ENCODE measurements at places on chromosomes 1 and 21. TPM values are rescaled to one million over a fixed set of nuclear protein-coding genes. Genes with fewer than 3 reads are reported as not detected.

DNA sequence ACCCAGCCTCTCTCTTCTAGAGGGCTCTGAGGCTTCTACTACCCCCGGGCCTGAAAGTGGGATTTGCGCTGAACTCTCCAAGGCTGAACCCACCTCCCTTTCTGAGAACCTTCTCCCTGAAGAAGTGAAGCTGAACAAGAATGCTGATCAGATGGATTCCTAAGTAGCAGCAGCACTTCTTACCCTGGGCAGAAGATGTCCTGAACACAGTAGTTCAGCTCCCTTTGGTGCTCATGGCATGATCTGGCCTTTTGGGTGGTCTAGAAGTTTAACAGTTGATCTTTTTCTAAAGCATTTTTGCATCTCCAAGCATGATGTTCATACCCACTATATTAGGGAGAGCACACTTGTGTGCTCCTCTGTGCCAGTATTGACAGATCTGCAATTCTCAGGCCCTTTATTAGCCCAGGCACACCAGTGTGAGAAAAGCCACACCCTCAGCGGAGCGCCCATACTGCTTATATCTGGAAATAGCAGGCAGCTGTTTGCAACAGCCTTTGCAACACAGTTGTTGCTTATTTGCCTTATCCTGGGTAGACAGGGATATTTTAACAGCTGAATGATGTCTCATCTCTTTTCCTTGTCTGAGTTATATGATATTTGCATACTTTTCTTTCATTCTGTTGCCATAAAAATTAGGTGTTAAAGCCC lies 34.2 kb downstream of the CNN3 start:
- DNase-seq = no peak

DNA sequence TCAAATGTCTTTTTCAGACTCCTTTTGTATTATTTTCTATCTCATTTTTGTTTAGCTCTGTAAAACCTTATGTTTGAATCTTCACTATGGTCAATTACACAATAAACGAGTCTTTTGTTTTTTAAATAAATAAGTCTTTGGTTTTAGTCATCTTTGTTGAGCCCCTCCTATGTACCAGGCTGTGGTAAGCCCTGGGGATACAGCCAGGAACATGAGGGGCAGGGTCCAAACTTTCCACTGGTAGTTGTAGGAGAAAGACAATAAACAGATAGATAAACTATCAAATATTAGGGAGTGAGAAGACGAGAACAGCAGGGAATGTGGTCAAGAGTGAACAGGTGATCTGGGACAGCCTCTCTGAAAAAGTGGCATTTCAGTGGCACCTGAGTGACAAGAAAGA lies 186.6 kb downstream of the ZNF281 start:
- DNase-seq = no peak

DNA sequence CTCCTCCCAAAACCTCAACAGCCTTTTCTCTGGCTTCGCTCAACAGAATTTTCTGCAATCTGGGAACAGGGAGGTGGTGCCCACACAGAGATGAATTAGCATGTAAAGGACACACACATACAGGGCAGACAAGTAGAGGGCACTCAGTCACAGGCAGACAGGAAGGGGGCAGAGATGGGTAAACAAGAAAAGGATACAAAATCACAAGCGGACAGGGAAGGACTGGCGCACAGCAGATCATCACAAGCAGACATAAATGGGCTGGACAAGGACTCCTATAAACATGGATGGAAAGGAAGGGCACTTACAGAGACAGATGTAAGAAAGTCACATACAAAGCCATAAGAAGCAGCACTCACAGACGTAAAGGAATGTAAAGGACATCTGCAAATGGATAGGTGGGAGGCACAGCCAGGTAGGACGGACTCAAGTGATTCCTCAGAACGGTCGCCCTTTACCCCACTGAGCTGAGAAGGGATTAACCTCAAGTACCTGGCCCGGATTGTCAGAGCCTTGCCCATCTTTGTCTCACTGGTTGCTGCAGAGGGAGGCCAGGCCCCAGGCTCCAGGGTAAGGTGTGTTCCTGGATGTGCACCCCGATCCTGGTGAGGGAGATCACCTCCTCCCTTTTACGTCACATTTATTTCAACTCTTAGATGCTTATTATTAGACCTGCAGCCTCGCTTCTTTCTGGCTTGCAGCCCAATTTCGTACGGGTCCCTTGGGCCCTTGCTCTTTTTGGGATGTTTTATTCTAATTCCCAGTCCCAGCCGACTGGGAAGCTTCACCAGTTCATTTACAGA lies 836 bp upstream of the PRCC start:
- peak; percentile 37 for DNase-seq

- no peak for DNase-seq
Observed at GRCh38 chr1:188672153-188672552, 1805.5 kb downstream of the BRINP3 start.

GRCh38 chr1:180175806-180176205 lies 21.1 kb downstream of the QSOX1 start:
- DNase-seq = peak; percentile 67

- no peak for DNase-seq
Observed at GRCh38 chr21:43884861-43885417, 19.9 kb downstream of the AGPAT3 start.

DNA sequence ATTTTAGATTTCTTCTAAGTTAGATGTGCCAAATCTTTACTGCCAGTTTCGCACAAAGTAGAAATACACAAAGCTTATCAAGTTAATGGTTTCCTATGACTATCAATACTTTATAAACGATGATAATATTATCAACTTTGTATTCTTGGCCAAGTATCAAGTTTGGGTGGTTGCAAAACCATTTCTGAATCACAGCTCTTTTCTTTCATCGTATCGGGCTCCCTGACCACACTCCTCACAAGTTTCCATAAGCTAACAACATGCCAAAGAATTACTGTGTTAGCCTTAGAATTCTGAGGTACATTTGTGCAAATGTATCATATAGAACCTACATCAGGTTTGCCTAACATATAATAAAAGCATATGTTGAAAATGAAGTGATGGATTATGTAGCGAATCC lies 311.0 kb downstream of the KCTD3 start:
- no peak for DNase-seq

GRCh38 chr1:201561601-201562000 lies 22.7 kb downstream of the NAV1 start:
- no peak for DNase-seq

DNA sequence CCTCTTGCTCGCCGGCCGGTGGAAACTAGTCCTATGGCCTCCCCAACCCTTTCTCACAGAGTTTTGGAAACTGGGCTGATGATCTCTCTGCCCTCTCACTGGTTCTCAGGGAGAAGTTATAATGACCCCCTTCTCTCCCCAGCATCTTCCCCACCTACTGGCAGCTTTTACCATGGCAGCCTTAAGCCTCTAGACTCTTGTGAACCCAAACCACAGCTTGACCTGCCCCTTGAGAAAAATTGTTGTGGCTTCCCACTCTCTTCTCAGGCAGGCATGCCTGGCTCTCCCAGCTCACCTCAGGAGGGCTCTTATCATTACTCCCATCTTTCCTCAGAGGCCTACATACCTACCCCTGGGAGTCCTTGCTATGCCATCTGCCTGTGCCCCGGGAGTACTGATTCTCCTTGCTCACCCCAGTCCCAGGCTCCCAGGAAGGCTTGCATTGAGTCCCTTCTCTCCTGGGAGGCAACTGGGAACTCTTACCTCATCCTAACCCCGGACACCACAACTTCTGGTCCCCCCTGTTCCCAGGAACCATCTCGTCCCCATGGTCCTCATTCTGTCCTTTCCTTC lies 1.6 kb downstream of the NSUN4 start:
- no peak for DNase-seq

- DNase-seq = peak; percentile 18
Observed at GRCh38 chr1:150973258-150973835, 1.3 kb downstream of the CERS2 start.

GRCh38 chr1:50934838-50935237 lies 25.2 kb downstream of the FAF1 start:
- DNase-seq = no peak

DNA sequence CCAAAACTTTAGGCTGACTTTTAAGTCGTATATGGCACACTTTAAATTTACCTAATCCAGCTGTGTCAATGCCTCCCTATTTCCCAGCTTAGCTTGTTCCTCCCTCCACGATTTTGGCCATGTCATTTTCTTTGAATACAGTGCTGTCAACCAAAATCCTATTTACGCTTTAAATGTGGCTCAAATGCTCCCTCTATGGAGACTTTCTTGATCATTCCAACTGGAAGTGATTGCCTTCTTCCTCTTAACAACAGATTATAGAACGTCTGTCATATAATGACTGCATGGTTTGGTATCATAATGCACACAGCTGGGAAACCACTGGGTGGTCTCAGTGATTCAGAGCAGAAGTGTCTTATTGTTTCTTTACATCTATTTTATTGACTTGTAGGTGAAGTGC lies 18.9 kb upstream of the BATF3 start:
- no peak for DNase-seq

- no peak for DNase-seq
Observed at GRCh38 chr1:12556368-12556930, 61.6 kb downstream of the DHRS3 start.

DNA sequence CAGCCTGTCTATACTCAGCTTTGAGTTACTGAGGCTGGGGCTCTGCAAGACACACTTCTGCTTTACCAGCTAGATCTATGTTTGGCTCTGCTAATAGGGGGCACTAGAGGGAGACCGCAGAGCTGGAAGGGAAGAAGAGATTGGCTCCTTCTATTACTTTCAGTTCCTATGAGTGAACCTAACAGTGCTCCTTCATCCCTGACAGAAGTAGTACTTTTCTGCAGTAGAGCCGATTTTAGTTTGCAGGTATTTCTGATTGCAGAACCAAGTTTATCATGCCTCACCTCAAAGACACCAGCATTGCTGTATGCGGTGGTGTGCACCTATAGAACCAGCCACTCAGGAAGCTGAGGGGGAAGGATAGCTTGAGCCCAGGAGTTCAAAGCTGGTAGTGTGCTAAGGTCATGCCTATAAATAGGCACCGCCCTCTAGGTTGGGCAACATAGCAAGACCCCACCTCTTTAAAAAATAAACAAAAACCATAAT lies 5.7 kb upstream of the ZDHHC18 start:
- no peak for DNase-seq

DNA sequence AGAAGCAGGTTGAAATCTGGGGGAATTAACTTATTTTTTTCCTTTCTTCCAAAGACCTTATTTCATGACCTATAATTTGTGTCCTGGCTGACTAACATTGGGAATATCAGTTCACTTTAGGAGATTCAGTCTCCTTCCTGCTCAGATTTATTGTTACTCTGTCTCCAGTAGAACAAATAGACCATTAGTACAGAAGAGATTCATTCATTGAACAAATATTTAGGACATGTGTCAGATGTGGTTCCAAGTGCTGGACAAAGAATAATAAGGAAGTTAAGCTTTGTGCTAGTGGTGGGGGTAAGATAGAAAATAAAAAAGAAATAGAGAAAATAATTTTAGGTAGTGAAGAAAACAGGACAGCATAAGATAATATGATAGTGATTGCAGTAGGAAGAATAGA lies 20.3 kb downstream of the ZMYM4 start:
- no peak for DNase-seq

- no peak for DNase-seq
Observed at GRCh38 chr1:165858967-165859845, 31.8 kb downstream of the UCK2 start.

- DNase-seq = no peak
Observed at GRCh38 chr21:15279482-15279881, 214.7 kb upstream of the NRIP1 start.

- no peak for DNase-seq
Observed at GRCh38 chr21:26490771-26491170, 82.3 kb downstream of the CYYR1 start.

DNA sequence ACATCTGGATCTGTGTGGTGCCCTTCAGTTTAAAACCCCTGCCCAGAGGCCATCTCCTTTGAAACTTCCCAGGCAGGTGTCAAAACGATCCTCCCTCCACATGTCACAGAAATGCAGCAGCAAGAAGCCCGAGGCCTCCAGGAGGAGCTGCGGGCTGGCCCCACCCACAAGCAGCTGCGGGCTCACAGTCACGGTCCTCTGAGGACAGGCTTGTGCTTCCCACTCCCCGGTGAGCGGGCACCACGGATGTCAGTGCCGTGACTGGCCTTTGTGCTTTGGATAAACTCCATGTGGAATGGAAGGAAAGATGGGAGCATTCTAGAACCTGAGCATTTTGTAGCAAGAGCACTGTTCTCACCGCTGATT lies 65.8 kb downstream of the SIK1 start:
- DNase-seq = peak; percentile 67

DNA sequence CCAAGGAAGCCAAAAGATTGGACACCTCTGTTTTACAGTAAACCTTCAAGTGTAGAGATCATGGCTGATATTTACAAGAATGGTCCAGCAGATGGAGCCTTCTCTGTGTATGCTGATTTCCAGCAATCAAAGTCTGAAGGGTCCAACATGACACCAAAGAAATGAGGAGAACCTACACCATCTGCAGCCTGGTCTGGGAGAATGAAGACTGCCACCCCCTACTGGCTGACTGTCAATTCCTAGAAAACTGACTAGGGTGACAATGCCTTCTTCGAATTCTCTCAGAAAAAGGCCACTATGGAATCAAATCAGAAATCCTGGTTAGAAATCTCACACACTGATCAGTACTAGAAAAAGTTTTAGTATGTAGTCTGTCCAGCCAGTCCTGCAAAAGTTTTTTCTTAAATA lies 83.3 kb downstream of the CDC42BPA start:
- DNase-seq = peak; percentile 27

GRCh38 chr1:231581859-231582258 lies 44.7 kb upstream of the DISC1 start:
- no peak for DNase-seq

DNA sequence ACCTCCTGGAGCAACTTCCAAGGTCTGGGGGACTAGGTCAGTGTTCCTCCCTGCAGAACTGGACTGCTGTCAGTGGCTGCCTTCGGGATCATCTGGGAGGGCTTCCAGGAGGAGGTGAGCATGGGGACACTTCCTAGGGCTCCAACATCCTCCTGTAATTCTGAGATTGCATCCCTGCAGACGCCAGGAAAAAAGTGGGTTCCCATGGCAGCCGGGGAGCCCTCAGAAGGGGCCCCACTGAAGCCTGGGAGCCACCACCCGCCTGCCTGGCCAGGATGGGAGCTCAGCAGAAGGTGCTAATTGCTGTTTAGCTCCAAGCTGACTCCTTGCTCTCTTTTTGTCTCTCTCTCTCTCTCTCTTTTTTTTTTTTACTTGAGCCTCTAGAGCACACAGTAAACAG lies 16.1 kb upstream of the ARF1 start:
- no peak for DNase-seq

DNA sequence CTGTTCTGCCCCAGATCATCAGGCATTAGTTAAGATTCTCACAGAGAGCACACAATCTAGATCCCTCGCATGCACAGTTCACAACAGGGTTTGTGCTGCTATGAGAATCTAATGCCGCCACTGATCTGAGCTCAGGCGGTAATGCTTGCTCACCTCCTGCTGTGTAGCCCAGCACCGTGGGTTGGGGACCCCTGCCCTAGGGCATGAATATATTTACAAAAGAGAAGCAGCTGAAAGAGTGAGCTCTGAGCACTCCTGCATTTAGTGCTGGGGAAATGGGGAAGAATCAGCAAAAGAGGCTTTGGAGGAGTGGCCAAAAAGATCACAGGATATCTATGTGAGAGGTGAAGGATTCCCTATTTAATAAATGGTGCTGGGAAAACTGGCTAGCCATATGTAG lies 5.6 kb downstream of the CFAP57 start:
- DNase-seq = no peak

GRCh38 chr1:31932491-31933316 lies 5.5 kb downstream of the PTP4A2 start:
- no peak for DNase-seq

The PLA2G2D gene
- not detected for polyA plus RNA-seq

The KCNE2 gene
- polyA plus RNA-seq = 0.04 TPM

The TNFRSF4 gene
- 9.8 TPM for polyA plus RNA-seq

The HSPG2 gene
- polyA plus RNA-seq = 221 TPM

The BRINP2 gene
- 0.19 TPM for polyA plus RNA-seq

The ANGPTL7 gene
- polyA plus RNA-seq = 0.15 TPM

The DR1 gene
- 4.0 TPM for polyA plus RNA-seq

The FCRL5 gene
- not detected for polyA plus RNA-seq

The TNFRSF18 gene
- polyA plus RNA-seq = not detected
